ENCODE measurements at places on chromosomes 4 and X. TPM values are rescaled to one million over a fixed set of nuclear protein-coding genes. Genes with fewer than 3 reads are reported as not detected.

GRCh38 chr4:3406021-3406420, 35.7 kb upstream of the HGFAC start:
- H3K27ac ChIP-seq, result no peak overlapping the region
- no peaks in the 10 kb centered on the region for H3K27me3 ChIP-seq
- peaks cover 12% of the 10 kb centered on the region for H3K36me3 ChIP-seq
- H3K4me1 ChIP-seq, result no peaks in the 10 kb centered on the region

LARP7 gene
- total RNA-seq, result 36.3 TPM

DNA sequence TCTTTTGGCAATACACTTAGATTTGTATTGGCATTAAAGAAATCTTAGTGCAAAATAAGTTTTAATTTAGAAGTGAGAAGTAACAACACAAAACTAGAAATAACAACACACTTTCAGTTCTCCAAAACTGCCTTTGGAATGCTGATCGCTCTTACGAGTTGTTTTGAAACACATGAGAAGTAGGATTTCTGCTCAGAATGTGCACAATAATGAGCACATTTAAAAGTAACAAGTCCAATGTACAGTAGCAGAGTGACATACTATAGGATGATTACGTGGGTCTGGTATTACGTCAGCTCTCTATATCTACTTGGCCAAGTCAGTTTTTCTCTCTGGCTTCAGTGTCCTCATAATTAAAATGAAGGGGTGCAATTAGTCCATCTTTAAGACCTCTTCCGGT, 164.8 kb downstream of the CHM start:
- H3K27ac ChIP-seq, result no peak overlapping the region
- H3K4me1 ChIP-seq, result no peaks in the 10 kb centered on the region
- DNase-seq, result no peak

DNA sequence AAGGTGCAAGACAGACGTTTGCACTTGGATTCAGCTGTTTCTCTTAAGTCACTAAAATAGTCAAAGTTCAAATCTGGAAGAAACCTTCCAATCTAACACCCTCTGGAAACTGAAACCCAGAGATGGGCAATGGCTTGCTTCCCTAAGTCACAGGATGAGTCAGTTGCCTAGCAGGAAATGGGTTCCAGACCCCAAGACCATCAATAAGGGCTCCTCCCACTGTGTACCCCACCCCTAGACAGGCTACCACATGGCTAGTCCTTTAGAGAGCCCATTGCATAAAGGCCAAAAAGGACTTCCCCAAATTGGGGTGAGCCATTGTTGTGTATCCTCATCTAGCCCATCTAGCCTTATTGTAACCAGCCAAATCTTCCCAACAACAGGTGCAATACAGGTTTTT, 216.2 kb downstream of the HS6ST2 start:
- no peak for DNase-seq
- no peaks in the 10 kb centered on the region for H3K36me3 ChIP-seq
- H3K27ac ChIP-seq, result no peak overlapping the region
- peaks cover 66% of the 10 kb centered on the region for H3K27me3 ChIP-seq

SUPT20HL1 gene
- total RNA-seq, result not detected

DNA sequence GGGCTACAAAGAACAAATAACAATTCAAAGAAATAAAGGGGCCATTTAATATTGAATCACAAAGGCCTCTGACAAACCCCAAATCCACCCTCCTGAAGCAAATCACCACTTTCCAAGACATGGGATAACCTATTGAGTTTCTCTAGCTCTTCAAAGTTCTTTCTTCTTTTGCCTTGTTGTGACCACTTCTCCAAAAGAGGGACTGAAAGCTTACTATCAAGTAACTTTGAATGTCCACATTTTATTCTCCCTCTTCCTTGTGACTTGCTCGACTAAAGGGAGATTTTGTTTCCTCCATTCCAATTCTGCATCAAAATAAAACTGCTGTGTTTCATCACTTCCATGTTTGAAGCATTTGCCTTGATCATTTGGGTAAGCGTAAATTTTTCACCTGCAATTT, 166.6 kb upstream of the SLC7A11 start:
- H3K27ac ChIP-seq, result no peak overlapping the region
- H3K4me1 ChIP-seq, result peaks cover 29% of the 10 kb centered on the region
- H3K4me3 ChIP-seq, result no peak overlapping the region
- no peak for DNase-seq
- H3K36me3 ChIP-seq, result no peaks in the 10 kb centered on the region

DNA sequence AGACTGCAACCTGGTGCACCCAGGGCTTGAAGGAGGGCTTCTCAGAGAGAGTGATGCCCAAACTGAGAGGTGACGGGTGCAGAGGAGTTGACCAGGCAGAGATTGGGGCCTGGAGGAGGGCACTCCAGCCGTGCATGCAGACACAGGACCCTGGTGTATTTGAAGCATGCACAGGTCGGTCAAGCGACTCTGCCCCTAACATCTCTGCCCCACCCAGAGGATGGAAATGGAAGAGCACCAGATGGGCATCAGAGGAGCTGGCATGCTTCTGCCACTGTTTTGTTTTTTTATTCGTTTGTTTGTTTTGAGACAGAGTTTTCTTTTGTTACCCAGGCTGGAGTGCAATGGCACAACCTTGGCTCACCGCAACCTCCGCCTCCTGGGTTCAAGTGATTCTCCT, 320.9 kb downstream of the EVC2 start:
- no peaks in the 10 kb centered on the region for H3K4me1 ChIP-seq
- no peak overlapping the region for H3K27ac ChIP-seq
- DNase-seq, result no peak

SULT1E1 gene
- total RNA-seq, result 2.8 TPM

SPANXN3 gene
- total RNA-seq, result not detected

- peaks cover 5% of the 10 kb centered on the region for H3K4me1 ChIP-seq
- H3K4me3 ChIP-seq, result no peak overlapping the region
- peak overlapping the region; percentile 32 for H3K27ac ChIP-seq
- H3K27me3 ChIP-seq, result peaks cover 74% of the 10 kb centered on the region
- DNase-seq, result peak; percentile 80
Measured at GRCh38 chrX:17046478-17047097, 100.1 kb downstream of the REPS2 start.

- no peaks in the 10 kb centered on the region for H3K4me1 ChIP-seq
- no peak overlapping the region for H3K27ac ChIP-seq
- no peak overlapping the region for H3K4me3 ChIP-seq
- H3K27me3 ChIP-seq, result peaks cover 68% of the 10 kb centered on the region
Measured at GRCh38 chrX:41064018-41064417, 21.2 kb upstream of the USP9X start.

GRCh38 chr4:113159942-113160545, 110.6 kb downstream of the ANK2 start:
- DNase-seq, result peak; percentile 65
- H3K27ac ChIP-seq, result peak overlapping the region; percentile 88
- H3K4me3 ChIP-seq, result no peak overlapping the region
- H3K4me1 ChIP-seq, result peaks cover 23% of the 10 kb centered on the region
- no peaks in the 10 kb centered on the region for H3K36me3 ChIP-seq

DNA sequence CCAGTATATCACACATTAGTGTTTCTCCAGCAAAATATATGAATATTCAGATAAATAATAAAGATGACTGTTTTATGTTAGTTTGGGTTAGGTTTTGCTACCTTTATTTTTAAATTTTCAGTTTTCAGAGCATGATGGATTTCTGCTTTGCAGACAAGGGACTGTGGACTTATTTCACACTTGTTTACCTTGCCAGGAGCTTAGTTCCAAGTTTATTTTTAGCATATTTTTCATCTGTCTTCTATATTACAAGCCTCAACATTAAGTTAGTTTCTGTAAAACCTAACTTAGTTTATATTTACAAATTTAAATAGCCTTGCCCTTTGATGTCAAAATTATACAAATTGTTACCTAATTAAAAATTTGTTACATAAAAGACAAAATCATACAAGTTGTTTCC, 163.4 kb downstream of the FBXW7 start:
- peaks cover 5% of the 10 kb centered on the region for H3K4me1 ChIP-seq
- DNase-seq, result no peak
- H3K27ac ChIP-seq, result no peak overlapping the region
- no peaks in the 10 kb centered on the region for H3K27me3 ChIP-seq

DNA sequence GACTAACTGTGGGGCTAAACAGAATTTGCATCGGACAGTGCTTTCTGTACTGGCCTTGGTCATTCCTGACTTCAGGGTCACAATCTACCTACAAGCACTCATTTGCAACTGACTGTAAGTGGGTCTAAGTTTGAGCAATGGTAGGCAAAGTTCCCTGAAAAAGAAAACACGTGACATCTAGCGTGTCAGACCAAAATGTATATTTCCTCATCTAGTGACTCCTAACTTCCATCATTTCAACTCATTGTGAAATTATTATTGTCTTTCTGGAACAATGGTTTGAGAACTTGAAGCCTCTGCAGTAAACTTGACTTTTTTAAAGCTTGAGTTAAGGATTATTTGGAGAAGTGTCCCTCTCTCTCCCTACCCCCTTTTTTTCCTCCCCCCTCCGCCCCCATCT, 113.6 kb downstream of the MID1 start:
- H3K27ac ChIP-seq, result no peak overlapping the region
- no peak overlapping the region for H3K4me3 ChIP-seq
- H3K36me3 ChIP-seq, result no peaks in the 10 kb centered on the region
- no peaks in the 10 kb centered on the region for H3K27me3 ChIP-seq

DNA sequence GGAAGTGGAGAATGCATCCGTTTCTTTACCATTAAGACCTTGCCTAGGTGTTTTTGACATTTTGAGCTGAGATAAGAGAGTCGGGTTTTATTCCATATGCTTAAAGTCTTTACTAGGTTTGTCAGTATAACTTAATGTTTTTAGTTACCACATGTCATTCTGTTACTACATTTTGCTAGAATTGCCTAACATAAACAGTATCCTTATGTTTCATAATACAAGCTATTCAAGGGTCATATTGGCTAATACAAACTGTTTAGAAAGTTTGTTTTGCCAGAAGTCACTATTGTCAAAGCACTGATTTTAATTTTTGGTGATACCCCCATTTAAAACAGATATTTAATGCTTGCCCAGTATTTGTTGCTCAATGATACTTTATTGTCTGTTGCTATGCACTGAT, 427.7 kb upstream of the MAGEB2 start:
- no peaks in the 10 kb centered on the region for H3K4me1 ChIP-seq
- H3K4me3 ChIP-seq, result no peak overlapping the region
- H3K27me3 ChIP-seq, result peaks cover 44% of the 10 kb centered on the region
- H3K27ac ChIP-seq, result no peak overlapping the region

DNA sequence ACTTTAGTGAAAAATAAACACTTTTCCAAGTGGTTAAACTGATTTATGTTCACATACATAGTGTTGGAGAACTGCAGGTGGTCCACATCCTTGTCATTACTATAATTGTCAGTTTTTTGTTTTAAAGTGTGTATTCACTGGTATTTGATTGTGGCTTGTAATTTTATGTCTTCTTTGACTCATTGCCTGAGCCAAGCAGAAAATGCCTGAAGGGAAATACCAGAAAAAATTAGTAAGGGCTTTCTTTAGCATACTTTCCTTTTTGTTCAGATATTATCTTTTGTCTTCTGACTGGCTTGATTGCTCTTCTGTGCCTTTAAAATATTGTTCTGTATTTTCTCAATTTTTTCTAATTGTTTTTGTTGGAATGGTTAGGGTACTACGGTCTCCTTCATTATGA, 981.3 kb downstream of the C4orf33 start:
- no peaks in the 10 kb centered on the region for H3K27me3 ChIP-seq
- DNase-seq, result peak; percentile 41
- peak overlapping the region; percentile 8 for H3K27ac ChIP-seq
- no peak overlapping the region for H3K4me3 ChIP-seq

CPZ gene
- not detected for total RNA-seq

FAM114A1 gene
- 22.7 TPM for total RNA-seq

- peaks cover 25% of the 10 kb centered on the region for H3K27me3 ChIP-seq
- no peak overlapping the region for H3K27ac ChIP-seq
- no peaks in the 10 kb centered on the region for H3K4me1 ChIP-seq
Measured at GRCh38 chrX:129842510-129843208, 1.0 kb downstream of the ZDHHC9 start.

- DNase-seq, result no peak
- H3K27ac ChIP-seq, result no peak overlapping the region
- no peaks in the 10 kb centered on the region for H3K36me3 ChIP-seq
- H3K4me1 ChIP-seq, result peaks cover 21% of the 10 kb centered on the region
Measured at GRCh38 chr4:129821073-129821472, 725.1 kb downstream of the C4orf33 start.

- H3K4me1 ChIP-seq, result no peaks in the 10 kb centered on the region
- DNase-seq, result no peak
- no peak overlapping the region for H3K27ac ChIP-seq
- H3K4me3 ChIP-seq, result no peak overlapping the region
Measured at GRCh38 chr4:31283679-31284078, 563.5 kb downstream of the PCDH7 start.

IL13RA2 gene
- total RNA-seq, result 0.54 TPM

FAAH2 gene
- total RNA-seq, result 1.7 TPM

TDO2 gene
- total RNA-seq, result not detected

- no peaks in the 10 kb centered on the region for H3K36me3 ChIP-seq
- H3K27me3 ChIP-seq, result no peaks in the 10 kb centered on the region
- no peak overlapping the region for H3K4me3 ChIP-seq
- no peak for DNase-seq
Measured at GRCh38 chr4:114078636-114079035, 99.2 kb upstream of the ARSJ start.

GRCh38 chr4:138688408-138689085, 327.0 kb upstream of the NOCT start:
- no peak overlapping the region for H3K4me3 ChIP-seq
- no peaks in the 10 kb centered on the region for H3K27me3 ChIP-seq
- H3K4me1 ChIP-seq, result no peaks in the 10 kb centered on the region
- no peak for DNase-seq
- no peaks in the 10 kb centered on the region for H3K36me3 ChIP-seq

FAM156B gene
- total RNA-seq, result 16.5 TPM

GRCh38 chr4:144340931-144341330, 200.4 kb upstream of the GYPA start:
- no peaks in the 10 kb centered on the region for H3K27me3 ChIP-seq
- H3K27ac ChIP-seq, result no peak overlapping the region
- no peaks in the 10 kb centered on the region for H3K36me3 ChIP-seq
- no peaks in the 10 kb centered on the region for H3K4me1 ChIP-seq

- no peak within 1 kb of the TSS for H3K4me3 ChIP-seq
- H3K27ac ChIP-seq, result no peak within 1 kb of the TSS
- peak; percentile 83 for DNase-seq
- peaks cover 12% of the 10 kb centered on the region for H3K4me1 ChIP-seq
- H3K36me3 ChIP-seq, result no peaks in the 10 kb centered on the region
Measured at GRCh38 chr4:145481164-145481941, at the start of gene SMAD1. Gene SMAD1, plus strand, starts transcription at chr4:145481853. Its CDS starts 32,761 bp downstream, at chr4:145514614.

DNA sequence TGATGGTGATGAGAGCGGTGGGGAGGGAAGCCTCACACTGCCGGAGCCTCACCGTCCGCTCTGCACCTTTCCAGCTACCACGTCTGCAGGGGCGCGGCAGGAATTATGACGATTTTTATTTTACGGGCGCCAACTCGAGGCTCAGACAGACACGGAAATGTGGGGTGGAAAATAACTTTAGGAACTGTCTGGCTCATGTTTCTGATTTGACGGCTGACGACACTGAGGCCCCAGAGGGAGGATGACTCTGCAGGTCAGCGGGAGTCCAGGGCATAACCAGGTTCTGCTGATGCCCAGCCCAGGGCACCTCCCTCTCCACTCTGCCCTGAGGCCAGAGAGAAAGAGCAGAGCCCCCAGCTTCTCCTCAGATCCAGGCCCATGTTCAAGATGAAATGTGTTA, 43.9 kb downstream of the C4orf50 start:
- H3K27me3 ChIP-seq, result no peaks in the 10 kb centered on the region
- no peaks in the 10 kb centered on the region for H3K4me1 ChIP-seq
- H3K4me3 ChIP-seq, result no peak overlapping the region
- DNase-seq, result no peak
- H3K36me3 ChIP-seq, result peaks cover 5% of the 10 kb centered on the region
- H3K27ac ChIP-seq, result no peak overlapping the region
